ENCODE measurements at places on chromosomes 2 and 18.

- no peak for DNase-seq
Observed at GRCh38 chr18:37438417-37439180, 127.0 kb downstream of the CELF4 start.

DNA sequence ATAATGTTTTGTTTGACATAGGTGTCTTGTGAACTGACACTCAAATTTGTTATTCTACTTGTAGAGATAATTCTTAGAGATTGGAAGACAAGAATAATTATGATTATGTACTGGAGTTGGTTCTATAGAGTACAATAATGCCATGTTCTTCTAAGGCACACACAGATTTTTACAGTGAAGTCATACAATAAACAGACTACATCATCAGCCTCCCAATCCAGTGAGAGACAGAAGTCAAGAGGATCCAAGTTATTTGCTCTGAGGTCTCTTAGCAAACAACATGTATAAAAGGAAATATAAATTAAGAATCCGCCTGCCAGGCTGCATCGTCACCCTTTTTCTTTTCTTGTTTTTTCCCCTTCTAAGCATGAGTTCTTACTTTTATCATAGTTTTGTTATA, 613.5 kb upstream of the SETBP1 start:
- DNase-seq: no peak

- no peak for DNase-seq
Observed at GRCh38 chr18:41872206-41872605, 82.8 kb upstream of the PIK3C3 start.

- DNase-seq: no peak
Observed at GRCh38 chr2:32851777-32852439, 94.8 kb upstream of the LTBP1 start.

DNA sequence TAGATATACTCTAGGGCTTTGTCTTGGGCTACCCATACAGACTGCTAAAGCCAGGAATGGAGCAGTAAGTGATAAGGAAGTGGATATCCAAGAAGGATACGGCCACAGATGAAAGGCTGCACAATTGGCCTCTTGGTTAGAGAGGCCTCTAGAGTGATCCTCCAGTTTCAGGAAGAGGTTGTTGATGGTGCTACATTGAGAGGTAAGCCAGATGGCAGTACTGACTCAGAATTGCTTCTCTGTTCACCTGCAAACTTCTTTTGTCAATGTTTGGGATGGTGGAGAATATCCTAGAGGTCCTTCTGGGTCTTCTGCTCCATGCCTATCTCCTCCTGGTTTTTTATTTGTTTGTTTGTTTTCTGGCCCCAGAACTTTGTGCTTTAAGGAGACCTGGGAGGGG, 226.8 kb upstream of the LRRTM1 start:
- peak; percentile 9 for DNase-seq
